ENCODE measurements at places on chromosomes 4 and X.

DNA sequence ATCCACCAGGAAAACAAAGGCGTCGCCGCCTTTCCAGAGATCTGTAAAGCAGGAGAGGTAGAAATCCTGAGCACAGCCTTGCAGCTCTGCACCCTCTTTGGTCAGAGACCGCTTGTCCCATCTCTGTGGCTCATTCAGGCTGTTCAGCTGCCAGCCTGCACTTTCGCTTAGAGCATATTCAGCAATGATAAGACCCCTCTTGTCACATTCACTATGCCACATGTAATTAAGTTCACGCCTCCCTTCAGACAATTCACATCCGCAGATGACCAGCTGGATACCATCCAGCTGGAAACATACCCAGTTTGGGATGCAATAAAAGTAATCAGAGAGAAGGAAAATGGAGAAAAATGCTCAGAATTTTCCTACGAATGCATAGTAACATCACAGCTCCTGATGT is 335.4 kb downstream of the UNC5C start:
- no peak for DNase-seq

GRCh38 chr4:138045036-138045435 is 197.1 kb downstream of the SLC7A11 start:
- DNase-seq, result no peak

DNA sequence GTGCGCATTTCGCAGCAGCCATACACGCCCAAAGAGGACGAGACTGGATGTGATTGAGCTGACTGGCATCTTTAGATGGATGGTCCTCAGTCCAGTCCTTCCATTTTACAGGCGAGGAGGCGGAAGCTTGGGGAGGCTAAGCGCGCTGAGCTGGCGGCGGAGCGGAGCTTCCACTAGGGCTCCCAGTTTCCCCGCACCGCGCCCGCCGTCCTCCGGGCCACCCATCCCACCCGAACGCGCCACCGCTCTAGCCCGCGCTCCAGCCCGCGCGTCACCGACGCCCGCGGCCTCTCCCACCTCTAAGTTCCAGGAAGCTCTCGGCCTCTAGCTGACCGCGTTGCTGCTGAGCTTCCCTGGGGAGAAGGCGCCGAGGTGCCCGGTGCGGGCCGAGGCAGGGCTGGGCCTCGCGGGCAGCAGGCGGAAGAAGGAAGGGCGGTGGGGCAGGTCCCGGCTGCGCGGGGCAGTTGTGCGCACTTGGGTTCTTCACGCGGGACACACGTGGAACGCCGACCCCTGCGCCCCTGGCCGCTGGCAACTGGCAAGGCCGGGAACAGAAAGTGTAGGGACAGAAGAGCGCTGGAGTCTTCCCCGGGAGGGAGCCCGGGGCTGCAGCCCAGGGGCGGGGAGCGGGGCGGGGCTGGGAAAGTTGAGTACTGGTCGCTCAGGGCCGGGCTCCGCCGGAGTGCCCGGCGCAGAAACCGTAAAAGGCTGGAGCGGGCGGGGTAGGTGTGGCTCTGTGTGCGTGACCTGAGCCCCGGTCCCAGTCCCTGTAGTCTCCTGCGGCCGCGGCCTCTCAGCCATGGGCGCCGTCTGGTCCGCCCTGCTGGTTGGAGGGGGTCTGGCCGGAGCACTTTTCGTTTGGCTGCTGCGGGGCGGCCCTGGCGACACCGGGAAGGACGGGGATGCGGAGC is at the start of gene STBD1:
TSS of gene STBD1 (plus strand) at position 763 of the 911 bp plus-strand sequence. CDS start at position 800, 37 bp downstream.
- peak; percentile 45 for DNase-seq

DNA sequence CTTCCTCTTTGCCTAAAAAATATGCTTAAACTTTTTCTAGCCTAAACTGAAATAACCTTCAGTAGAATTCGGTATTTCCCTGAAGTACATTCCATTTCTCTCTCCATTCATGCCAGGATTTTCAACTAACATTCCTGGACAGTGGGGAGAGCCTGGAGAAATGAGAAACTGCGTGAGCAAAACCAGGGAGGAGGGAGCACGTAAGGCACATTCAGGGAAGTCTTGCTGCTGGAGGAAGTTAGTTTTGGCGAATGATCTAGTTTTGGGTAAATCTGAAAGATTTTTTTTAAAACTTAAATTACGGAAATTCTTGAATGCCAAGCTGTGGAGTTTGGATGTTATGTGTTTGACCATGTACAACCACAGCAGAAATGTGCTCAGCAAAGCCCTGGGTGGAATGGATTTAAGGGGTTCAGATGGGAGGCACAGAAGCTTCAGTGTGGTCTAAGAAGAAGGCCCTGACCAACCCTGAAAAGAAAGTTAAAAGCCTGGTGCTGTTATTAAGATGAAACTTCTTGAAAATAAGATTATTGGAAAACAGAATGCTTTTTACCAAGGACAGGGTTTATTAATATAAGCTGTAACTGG is 347.8 kb downstream of the ANK2 start:
- DNase-seq, result no peak

GRCh38 chrX:143121477-143121876 is 95.7 kb downstream of the SPANXN4 start:
- no peak for DNase-seq

- DNase-seq, result no peak
These were observed 26.0 kb downstream of the AIFM1 start for GRCh38 chrX:130139474-130140201.

DNA sequence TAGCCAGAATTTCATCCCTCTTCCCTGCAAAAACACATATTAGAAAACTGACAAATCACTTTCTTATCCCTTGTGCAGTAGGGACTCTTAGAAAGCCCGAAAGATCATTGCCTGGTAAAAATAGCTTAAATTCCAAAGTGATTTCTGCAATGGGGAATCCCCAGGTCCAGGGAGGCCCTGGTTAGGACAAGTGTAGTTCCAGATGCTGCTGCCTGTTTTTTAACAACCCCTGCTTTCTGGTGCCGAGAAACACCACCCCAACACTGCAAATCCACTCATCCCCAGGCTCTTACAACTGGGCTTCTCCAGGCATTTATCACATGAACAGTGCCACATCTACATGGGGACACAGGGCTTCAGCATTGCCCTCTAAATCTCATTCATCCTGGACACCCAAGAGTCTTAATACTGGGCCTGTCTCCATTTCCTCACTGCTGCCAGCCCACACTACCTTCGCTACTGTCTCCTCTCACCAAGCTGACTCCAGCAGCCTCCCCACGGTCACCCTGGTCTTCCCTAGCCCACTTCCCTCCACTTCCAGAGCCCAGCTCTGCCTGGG is 112.2 kb upstream of the PSAPL1 start:
- peak; percentile 50 for DNase-seq

- no peak for DNase-seq
These were observed 4.9 kb downstream of the GNRHR start for GRCh38 chr4:67749286-67749685.

DNA sequence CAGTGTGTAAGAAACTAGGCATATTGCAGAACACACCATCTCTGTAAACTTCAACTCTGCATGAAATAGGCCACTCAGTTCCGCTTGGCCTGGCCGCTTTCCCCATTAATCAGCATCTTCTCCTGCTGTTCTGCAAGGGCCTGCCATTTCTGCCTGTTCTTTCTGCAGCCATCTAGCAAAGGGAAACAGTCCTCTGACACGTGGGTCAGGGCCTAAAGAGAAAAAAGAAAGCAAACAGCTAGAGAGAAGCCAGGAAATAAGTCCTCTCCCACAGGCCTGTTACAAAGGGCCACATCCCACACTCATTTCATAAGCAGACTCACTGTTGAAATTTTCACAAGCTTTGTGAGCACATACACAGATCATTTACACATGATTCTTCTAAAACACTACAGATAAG is 130.1 kb downstream of the PDE5A start:
- DNase-seq, result no peak

GRCh38 chr4:1299301-1299860 is 9.7 kb downstream of the MAEA start:
- no peak for DNase-seq

GRCh38 chr4:141391293-141391692 is 170.6 kb downstream of the ZNF330 start:
- no peak for DNase-seq

GRCh38 chrX:22171287-22172060 is 101.2 kb upstream of the CBLL2 start:
- DNase-seq, result no peak

DNA sequence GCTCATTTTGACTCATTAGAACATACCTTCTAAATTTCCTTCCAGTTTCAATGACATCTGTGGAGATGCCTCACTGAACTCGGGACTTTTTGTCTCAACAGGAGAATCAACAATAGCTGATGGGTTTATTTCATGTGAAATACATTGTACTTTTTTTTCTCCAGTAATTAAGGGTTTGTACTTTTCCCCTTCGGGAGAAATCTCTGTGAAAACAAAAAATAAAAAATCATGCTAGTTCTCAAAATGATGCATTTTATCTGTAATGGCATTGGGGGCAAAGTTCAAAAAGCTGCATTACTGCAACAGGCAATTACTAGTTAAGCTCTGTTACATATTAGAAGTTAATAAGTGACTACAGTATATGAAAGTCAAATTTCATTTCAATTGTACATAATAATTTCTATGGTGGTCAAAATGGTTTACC is 167.3 kb upstream of the SH3RF1 start:
- no peak for DNase-seq

- no peak for DNase-seq
These were observed 2.5 kb downstream of the GALNT7 start for GRCh38 chr4:173171098-173171497.

DNA sequence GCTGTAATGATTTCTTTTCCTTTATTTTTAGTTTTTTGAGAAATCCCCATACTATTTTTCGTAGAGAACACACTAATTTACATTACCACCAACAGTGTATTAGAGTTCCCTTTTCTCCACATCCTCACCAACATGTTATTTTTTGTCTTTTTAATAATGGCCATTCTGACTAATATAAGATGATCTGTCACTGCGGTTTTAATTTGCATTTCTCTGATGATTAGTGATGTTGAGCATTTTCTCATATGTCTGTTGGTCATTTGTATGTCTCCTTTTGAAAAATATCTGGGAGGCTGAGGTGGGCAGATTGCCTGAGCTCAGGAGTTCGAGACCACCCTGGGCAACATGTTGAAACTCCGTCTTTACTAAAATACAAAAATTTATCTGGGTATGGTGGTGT is 30.2 kb downstream of the SPINK2 start:
- DNase-seq, result no peak

- no peak for DNase-seq
These were observed 61.1 kb upstream of the DCTD start for GRCh38 chr4:182978152-182978827.

DNA sequence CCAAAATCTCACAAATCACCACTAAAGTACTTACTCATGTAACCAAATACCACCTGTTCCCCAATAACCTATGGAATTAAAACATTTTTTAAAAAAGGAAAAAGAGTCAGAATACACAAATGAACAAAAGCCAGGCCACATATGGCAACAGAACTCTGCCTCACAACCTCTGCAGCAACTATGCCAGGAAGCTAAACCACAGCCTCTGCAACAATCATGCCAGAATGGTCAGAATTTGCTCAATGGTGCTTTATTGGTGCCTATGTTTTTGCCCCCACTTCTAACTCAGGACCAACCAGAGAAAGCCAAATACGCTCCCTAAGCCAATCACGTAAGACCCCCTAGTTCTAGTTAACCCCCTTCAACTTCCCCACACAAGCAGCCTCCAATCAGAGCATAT is 69.6 kb downstream of the HOPX start:
- no peak for DNase-seq

DNA sequence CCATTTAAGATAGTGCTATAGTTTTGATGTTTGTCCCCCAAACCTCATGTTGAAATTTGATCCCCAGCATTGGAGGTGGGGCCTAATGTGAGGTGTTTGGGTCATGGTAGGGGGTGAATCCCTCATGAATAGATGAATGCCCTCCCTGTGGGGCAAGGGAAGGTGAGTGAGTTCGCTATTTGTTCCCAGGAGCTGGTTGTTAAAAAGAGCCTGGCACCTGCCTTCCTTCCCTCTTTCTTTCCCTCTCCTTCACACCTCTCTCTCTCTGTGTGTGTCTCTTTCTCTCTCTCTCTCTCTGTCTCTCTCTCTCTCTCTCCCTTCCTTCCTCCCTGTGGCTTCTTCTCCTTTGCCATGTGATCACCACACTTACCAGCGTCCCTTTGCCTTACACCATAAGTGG is 160.7 kb downstream of the AASDH start:
- no peak for DNase-seq

- no peak for DNase-seq
These were observed 93.6 kb downstream of the DCTD start for GRCh38 chr4:182823576-182823975.

- DNase-seq, result no peak
These were observed 15.7 kb downstream of the SH2D1A start for GRCh38 chrX:124362072-124362471.

DNA sequence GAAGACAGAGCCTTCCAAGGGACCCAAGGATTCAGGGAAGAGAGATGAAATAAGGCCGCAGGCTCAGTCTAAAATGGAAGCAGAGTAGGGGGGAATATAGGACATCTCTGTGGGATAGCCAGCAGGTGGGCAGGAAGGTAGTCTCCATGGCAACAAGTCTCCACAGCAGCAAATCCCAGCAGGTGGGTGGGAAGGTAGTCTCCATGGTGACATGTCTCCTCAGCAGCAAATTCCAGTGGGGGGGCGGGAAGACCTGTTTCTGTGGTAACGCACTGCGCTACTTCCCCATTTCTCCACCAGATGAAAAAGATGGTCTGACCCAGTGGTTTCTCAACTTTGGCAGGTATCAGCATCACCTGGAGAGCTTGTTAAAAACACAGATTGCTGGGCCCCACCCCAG is 18.3 kb downstream of the NLGN3 start:
- no peak for DNase-seq

DNA sequence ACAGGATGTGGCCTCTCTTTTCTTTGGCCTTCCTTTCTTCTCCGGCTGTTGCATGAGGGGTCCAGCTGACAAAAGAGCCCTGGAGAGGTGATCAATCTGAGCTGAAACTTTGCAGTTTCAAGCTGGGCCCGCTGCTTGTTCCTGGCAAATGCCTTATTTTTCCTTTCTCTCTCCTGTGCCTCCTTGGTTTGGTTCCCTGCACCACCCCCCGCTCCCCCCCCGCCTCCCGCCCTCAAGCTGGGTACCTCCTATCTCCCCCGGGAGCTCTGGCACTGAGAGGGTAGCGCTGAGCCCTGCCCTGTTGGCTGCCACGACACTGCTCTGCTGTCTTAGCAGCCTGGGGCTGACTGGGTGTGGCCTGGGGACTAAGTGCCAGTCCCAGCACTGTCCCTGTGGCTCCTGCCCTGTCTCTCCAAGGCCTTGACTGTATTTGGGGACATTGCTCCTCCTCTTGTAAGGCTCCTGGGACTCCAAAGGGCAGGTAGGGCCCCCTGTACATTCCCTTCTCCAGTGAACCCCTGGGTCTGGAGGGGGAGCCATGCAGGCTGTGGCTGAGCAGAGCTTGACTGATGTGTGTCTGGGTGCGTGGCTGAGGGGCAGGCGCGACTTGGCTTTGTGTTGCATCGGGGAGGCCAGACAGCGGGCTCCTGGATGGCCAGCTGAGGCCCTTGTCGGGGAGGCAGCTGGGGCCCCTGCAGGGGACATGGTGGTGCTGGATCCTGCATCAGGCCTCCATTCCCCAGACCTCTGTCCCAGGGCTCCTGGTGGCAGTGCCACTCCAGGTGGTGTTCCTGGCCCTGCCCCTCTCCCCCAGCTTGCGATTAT is 1.1 kb downstream of the PLXNA3 start:
- peak; percentile 65 for DNase-seq

- DNase-seq, result no peak
These were observed 79.6 kb downstream of the AFF2 start for GRCh38 chrX:148580016-148580415.

All from H54 (cell line).